ENCODE measurements at places on chromosomes 6 and 20.

- no peak for DNase-seq
Observed at GRCh38 chr6:30748851-30749540, 4.6 kb upstream of the IER3 start.

GRCh38 chr6:12939314-12939713, 222.7 kb downstream of the PHACTR1 start:
- DNase-seq, result no peak

- no peak for DNase-seq
Observed at GRCh38 chr20:36861625-36861874, 14.4 kb upstream of the TLDC2 start.

DNA sequence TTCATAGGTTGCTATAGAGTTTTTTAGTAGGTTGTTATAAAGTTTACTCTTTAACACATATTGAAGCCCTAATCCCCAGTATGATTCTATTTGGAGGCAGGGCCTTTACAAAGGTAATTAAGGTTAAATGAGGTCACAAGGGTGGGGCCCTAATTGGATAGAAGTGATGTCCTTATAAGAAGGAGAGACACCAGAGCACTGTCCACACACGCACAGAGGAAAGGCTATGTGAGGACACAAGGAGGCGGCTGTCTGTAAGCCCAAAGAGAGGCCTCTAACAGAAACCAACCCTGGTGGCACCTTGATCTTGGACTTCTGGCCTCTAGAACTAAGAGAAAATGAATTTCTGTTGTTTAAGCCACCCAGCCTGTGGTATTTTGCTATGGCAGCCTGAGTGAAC, 98.5 kb downstream of the GJA10 start:
- DNase-seq, result no peak

DNA sequence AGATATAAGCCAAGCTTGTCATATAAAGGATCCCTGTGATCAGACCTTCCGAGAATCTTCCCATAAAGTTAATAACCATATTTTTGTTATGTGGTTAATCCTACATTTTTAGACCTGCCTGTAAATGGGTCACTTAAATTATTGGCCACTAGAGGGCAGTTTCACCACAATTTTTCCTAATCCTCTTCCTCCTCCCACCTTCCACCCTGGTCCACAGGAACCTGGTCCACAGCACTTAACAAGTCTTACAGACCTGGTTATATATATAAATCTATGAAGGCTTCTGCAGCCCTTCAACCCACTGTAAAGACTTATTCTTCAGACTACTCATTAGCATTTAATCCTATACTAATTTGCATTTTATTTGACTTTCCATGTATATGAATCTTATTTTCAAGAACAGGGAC, 28.3 kb downstream of the MRS2 start:
- DNase-seq, result no peak

GRCh38 chr6:109644131-109644530, 46.9 kb downstream of the AK9 start:
- no peak for DNase-seq

DNA sequence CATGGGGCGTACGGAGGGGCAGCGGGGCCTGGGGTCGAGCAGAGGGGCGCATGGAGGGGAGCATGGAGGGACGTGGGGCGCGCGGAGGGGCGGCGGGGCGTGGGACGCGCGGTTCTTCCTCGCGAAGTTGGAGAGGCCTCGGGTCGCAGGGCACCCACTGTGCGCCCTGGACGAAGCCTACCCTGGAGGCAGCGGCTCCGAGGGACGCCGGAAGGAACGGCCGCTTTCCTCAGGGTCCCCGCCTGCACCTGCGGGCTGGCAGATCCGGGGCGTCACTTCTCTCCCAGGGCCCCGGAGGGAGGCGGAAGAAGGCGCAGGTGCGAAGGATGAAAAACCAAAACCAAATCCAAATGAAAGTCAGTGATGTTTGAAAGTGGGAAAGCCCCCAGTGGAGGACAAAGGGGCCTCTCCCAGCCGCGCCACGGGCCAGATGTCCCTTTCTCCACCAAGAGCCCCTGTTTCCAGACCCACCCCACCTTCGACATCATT, 142.1 kb upstream of the PDE10A start:
- DNase-seq, result no peak

- DNase-seq, result no peak
Observed at GRCh38 chr6:25363427-25363826, 84.3 kb downstream of the CARMIL1 start.

DNA sequence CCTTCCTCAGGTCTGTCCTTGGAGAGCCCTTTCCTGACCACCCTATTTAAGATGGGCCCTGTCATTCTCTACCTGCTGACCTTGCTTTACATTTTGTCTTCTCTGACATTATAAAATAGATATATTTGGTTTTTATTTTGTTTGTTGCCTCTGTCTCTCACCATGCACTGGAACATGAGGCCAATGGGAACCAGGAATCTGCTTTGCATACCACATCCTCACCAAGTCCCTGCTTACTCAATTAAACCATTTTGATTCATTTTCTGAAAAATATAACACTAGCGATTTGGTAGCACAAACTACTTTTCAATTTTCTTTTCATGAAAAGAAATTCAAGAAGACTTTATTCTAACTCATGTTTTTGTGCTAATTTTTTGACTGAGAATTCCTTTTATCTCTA, 32.8 kb upstream of the POPDC3 start:
- no peak for DNase-seq

GRCh38 chr20:35319192-35319870, 27.1 kb upstream of the FAM83C start:
- no peak for DNase-seq

DNA sequence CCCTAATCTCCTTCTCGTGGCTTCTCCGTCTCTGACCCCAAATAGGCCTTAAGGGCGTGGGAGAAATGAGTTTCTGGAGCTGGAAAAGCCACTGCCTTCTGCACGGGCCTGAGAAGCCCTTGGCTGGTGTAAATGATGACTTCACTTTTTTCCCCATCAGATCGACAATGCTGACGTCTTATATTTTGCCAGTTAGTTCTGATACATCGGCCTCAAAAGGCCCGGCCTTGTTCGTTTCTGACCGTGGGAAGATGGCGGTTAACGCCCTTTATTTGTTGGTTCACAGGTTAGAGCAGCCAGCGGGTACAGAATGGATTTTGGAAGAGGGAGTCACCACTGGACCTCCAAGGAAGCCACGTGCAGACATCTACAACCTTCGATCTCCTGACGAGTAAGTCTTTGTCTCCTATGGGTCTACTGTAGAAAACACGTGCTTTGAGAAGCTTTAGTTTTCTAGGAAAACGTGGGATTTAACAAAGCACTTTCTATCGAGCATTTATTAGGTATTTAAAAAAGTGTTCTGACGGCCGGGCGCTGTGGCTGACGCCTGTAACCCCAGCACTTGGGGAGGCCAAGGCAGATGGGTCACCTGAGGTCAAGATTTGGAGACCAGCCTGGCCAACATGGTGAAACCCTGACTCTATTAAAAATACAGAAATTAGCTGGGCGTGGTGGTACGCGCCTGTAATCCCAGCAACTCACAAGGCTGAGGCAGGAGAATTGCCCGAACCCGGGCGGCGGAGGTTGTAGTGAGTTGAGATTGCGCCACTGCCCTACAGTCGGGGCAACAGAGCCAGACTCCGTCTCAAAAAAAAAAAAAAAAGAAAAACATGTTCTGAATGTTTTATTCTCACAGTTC, 1.2 kb upstream of the ZNFX1 start:
- DNase-seq, result no peak

- no peak for DNase-seq
Observed at GRCh38 chr6:5671601-5672559, 334.8 kb downstream of the NRN1 start.

GRCh38 chr6:150987371-150987828, 121.9 kb downstream of the MTHFD1L start:
- DNase-seq, result peak; percentile 5

GRCh38 chr20:34642009-34642408, 34.9 kb downstream of the PIGU start:
- DNase-seq, result no peak

DNA sequence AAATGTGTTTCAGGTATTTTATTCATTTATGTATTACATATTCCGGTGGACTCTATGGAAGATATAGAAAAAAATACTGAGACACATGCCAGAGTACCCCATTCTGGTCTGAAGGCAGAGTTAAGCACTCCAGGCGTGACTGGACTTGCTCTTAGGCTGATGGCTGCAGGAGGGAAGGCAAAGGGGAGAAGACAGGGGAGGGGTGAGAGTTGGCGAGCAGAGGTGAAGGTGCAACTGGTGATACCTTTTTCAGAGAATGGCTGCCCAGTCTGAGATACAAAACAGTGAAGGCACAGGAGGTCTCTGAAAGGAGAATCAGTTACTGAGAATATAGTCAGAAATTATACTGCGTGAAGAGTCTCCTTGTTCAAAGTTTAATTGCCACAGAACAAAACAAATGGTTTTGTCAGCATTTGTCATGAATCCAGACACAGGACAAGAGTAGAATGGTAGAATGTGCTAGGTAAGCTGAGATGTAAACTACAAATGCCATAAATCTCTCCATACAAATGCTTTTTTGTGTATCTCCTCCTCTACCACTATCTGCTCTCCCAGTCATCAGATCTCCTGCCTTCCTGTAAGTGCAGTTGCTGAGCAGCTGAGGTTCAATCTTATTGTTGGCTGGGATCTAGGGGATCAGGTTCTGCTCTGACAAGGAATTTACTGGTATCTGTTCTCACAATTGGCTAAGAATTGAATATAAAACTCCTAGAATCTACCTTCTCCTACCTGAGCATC, 104.2 kb upstream of the DST start:
- no peak for DNase-seq

DNA sequence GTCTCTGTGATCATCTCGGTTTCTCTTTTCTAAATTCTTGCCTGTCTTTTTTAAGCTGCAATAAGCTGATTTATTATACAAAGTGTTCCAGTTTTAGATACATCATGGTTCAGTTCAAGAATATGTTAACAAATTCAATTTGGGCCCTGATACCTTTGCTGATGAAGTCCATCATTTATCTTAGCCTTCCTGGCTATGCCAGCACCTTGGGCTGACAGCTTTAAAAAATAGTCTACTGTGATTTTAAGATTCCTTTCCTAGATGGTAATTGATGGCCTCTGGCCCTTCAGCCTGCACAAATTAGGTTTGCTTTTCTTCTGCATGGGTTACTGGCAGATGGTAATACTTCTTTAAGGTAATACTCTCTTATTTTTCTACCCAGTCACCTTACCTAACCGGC, 7.1 kb upstream of the TMEM217 start:
- no peak for DNase-seq

GRCh38 chr6:12275107-12275506, 15.1 kb upstream of the EDN1 start:
- no peak for DNase-seq

- DNase-seq, result no peak
Observed at GRCh38 chr20:32526541-32526940, 58.6 kb downstream of the NOL4L start.

All from stimulated activated CD4-positive, alpha-beta T cell treated with anti-CD3 and anti-CD28 coated beads, Interleukin-12 subunit alpha, Interleukin-12 subunit beta, amount 100 ng/mL, for 24 hours (primary cell).